ENCODE measurements at places on chromosomes 2 and 18. TPM values are rescaled to one million over a fixed set of nuclear protein-coding genes. Genes with fewer than 3 reads are reported as not detected.

MAP3K19 gene
- not detected for total RNA-seq

GRHL1 gene
- 1.9 TPM for total RNA-seq

DNA sequence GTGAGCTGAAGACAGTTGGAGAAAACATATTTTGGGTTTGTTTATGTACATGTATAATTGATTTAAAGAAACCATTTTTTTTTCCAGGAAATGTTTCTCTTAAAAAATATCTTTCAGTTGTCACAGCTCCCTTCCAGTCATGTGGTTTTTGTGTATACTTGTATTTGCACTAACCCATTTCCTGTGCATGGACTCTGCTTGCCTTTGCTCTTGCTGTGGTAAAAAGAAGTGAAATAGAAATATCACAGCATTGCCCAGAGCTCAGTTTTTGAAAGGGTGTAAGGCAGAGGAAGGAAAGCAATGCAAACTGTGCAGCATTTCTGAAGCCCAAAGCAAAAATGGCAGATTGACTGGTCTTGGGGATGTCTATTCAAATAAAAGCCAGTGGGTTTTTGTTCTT lies 10.4 kb upstream of the DOCK10 start:
- no peak for ATAC-seq

DNA sequence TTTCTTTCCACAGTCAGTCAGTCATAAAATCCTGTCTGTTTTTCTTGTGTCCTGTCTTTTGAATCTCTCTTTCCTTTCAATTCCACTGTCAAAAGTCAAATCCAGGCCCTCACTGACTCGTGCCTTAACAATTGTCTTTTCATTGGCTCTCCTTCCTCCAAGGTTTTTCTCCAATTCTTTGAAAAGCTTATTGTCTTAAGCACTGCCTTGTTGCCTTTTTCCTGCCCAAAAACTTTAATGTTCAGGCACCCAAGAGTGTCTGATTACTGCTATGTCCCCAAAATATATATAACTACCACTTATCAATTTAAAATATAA lies 13.9 kb upstream of the SULT1C4 start:
- no peak for ATAC-seq

GRCh38 chr2:206457188-206457634 lies 13.9 kb downstream of the ADAM23 start:
- ATAC-seq: no peak

GRCh38 chr18:61606759-61607158 lies 273.5 kb downstream of the CDH20 start:
- peak; percentile 90 for ATAC-seq

GRCh38 chr2:119487434-119488244 lies 36.6 kb downstream of the SCTR start:
- ATAC-seq: no peak

DNA sequence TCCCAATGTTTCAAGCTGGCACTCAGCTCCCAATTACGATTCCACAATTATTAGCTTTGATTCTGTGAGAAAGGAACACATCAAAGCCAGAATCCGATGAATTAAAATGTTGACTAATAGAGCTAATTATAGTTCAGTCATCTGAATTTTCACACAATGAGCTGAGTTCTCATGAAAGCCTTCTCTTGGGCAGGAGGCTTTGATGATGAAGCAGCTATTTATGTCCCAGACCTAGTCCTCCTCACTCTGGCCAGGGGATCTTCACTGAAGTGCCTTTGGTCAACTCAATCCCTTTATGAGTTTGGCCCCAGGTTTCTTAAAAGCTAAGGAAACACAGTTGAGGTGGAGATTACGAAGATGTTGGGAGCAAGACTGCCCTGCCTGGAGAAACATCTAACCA lies 74.7 kb upstream of the PPM1B start:
- no peak for ATAC-seq

GRCh38 chr18:67232991-67233390 lies 283.5 kb downstream of the DSEL start:
- no peak for ATAC-seq

DNA sequence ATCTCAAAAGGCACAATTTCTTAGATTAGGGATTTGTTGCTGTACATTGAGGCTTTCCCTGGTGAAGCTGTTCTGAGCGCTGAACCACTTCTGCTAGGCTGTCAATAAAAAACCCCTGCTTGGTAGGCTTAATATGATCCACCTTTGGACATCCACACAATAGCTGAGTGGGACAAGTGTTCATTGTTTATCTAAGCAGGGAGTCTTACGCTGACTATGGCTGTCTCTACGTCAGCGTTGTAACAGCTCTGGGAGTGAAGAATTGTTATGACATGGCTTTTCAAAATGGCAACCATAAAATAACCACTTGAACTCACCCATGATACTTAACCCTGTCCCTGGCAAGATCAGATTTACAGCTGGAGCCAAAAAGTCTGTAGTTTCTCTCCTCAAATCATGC lies 111.5 kb upstream of the SULT1C3 start:
- ATAC-seq: no peak

C2orf78 gene
- not detected for total RNA-seq

GRCh38 chr2:108634011-108634410 lies 85.3 kb upstream of the RANBP2 start:
- no peak for ATAC-seq

GRCh38 chr2:129347486-129348217 lies 631.8 kb upstream of the RAB6C start:
- no peak for ATAC-seq

DNA sequence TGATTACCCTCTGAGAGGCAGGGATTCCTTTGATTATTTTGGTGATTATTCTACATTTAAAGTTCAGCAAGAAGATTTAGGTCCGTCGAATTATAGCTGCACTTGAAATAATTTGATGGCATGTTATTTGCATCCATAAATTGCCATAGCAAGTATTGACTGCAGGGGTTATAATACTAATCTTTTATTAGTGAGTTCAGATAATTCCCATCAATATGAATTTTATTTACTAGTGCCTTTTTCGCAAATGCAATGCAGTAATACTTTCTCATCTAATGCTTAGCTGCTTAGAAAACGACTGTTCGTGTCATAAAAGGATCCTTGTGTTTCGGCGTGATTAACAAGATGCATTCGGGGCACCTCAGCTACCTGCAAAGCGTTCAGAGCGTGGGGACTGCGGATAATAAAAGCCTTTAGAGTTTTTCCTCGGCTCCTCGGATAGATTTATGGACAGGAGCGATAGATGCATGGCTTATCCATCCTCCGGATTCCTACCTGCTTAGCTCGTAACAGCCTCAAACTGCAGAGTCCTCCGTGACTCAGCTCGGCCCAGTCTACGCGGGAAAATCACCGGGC lies 2.5 kb upstream of the GBX2 start:
- no peak for ATAC-seq

DNA sequence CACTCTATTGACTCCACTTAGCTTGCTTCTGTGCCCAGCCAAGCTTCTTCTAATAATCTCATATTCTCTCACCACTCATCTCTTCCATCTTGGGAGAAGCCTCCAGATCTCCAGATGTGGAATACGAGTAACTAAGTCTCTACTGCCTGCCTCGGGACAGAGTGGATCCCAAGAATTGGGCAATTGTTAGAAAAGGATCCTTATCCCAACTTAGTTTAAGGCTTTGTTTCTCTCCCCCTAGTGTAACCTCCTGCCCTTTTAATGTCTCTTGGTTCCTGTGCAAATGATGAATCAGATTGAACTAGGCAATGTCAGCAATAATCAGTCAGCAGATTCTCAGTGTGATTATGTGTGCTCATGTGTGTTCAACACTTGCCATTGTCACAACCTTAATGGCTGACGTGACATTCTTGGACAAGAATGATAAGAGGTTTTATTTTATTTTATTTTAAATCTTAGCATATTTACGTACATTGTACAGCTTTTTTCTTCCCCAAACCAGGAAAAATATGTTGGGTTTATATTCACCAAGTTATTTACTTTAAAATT lies 59.7 kb downstream of the MYO3B start:
- no peak for ATAC-seq

All from gastroesophageal sphincter (tissue), 4 donors.